ENCODE measurements at places on chromosomes 13 and 19.

- no peak for DNase-seq
Observed at GRCh38 chr19:50300051-50300450, 29.1 kb downstream of the KCNC3 start.

- peak; percentile 57 for DNase-seq
Observed at GRCh38 chr13:110475117-110475516, 86.4 kb downstream of the RAB20 start.

DNA sequence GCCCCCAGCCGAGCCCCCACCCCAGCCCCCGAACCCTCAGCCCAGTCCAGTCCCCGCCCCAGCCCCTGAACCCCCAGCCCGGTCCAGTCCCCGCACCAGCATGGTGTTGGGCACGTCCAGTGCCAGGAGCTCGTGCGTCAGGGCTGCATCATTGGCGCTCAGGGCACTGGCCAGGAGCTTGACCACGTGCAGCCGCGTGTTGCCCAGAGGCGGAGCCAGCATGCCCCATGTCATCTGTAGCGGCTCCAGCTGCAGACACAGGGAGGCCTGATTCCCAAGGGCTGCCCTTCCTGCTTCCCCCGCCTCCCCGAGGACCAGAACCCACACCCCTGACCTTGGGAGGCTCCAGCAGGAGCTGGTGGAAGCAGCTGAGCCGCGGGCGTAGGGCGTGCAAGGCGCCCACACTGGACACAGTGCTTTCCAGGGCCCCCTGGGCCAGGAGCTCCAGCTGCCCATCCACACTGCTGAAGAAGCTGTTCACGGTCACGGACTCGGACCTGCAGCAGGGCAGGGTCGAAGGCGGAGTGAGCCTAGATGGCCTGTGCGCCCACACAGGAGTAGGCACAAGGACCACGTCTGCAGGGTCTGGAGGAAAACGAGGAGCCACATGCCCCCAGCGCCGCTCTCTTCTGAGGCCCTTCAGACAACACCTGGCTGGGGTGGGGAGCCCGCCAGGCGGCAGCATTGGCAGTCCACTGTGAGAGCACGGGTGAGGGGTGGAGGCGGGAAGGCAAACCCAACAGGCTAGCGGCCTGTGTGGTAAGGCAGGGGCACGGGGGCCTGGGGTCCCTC lies 12.8 kb upstream of the TMEM86B start:
- DNase-seq = no peak

GRCh38 chr13:102680842-102681740 lies 13.8 kb downstream of the METTL21C start:
- DNase-seq = no peak

DNA sequence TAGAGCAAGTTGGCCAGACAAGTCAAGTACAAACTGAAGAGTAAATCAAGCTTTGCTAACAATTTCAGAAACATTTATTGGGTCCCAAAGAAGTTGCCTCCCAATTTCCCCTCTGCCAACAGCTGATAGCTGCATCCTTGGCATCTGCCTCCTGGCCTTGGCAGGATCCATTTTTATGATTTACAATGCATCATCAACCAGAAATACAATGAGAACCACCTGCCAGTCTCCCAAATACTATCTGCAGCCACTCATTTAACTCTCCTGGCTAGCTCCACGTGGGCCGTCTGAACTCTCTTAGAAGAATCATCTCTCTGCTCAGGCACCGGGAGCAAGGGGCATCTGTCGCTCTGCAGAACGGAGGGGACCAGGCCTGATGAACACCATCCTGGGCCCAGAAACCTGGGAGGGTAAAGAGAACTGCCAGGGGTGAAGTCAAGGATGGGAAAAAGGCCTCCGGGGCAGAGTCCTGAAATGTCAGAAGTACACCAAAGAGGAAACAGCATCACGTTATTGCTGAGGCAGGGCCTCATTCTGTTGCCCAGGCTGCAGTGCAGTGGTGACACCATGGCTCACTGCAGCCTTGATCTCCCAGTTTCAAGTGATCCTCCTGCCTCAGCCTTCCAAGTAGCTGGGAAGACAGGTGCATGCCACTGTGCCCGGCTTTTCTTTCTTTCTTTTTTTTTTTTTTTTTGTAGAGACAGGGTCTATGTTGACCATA lies 2.6 kb downstream of the LONP1 start:
- DNase-seq = no peak

- DNase-seq = no peak
Observed at GRCh38 chr19:9014803-9015202, 4.6 kb upstream of the MUC16 start.

Measured in NCI-H510A treated with DMSO at 0.1 percent for 48 hours (cell line).